Aorta (tissue), 5 donors: ENCODE measurements at places on chromosomes 7 and 10. TPM values are rescaled to one million over a fixed set of nuclear protein-coding genes. Genes with fewer than 3 reads are reported as not detected.

DNA sequence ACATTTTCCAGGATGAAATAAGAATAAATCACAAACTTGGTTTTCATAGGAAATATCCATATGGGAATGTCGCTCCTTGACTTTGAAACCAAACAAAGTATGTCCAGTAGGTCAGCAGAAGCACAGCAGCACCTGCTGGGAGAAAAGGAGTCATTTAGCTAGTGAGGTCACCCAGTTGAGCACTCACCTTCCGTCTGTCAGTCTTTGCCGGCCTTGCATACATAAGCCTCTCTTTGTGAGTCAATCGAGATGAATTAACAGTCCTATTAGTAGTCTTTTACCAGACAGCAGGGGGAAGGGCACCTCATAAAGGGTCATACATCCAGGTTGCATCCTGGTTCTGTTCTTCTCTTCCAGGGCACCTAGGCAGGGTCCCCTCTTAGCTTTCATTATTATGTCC is 232.5 kb upstream of the FZD1 start:
- no peak for DNase-seq

GRCh38 chr10:50334273-50334672 is 83.0 kb upstream of the ASAH2 start:
- no peak for DNase-seq

DNA sequence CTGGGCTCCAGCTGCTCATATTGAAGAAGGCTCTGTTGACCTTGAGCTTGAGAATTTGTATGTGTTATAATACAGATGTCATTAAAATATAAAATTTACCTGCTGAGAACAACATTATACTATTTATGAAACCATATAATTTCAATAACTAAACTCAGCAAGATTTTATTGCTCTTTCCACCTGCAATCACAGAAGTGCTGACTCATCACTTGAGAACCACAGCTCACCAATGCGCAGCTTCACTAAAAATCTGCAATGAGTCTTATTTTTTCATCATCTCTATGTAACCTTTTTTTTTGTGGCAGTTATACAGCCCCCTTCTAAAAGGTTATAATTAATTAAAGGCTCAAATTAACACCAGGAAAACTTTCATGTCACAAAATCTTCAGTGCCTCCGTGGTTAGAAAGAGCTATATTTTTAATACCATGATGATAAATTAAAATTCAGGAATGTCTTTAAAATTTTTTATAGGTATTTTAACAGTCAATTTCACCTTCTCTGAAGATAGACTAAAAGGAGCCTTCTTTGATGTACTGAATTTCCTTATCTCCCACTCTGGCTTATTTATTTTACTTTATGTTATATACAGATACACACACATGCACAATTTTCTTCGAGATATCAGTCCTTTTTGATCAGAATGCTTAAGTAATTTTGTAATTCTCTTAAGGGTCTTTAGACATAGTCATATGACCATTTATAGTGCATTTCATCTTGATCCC is 102.7 kb downstream of the EVX1 start:
- DNase-seq: no peak

Gene NPFFR1
- 0.03 TPM for total RNA-seq

Gene VAX1
- total RNA-seq: not detected

Gene HTR5A
- not detected for total RNA-seq

Gene SLC16A9
- 3.3 TPM for total RNA-seq
